ENCODE measurements at places on chromosomes 11 and 22.
A peak's percentile ranks its signal among the peaks of the same experiment; 100 is the strongest.

DNA sequence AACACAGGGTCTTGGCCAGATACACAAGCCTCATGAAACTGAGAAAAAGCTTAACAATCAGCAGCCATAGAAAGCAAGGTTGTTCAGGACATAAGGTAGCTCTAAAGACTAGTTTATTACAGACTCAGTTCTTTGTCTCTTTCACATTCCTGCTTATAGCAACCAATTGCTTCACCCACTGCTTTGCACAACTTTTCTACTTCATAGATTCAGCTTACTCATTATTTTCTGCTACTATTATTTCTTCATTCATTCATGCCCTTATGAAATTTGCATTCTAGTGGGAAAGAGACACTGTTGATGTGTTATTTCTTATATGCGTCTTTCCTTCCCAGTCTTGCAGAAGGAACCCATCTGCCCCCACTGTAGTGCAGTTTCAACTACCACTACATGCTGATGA lies 4.7 kb downstream of the CCDC34 start:
- DNase-seq, result no peak

GRCh38 chr22:27242474-27242873 lies 559.1 kb downstream of the MN1 start:
- DNase-seq, result no peak

GRCh38 chr22:23053912-23054530 lies 16.3 kb upstream of the GNAZ start:
- no peak for DNase-seq

GRCh38 chr11:86740628-86741483 lies 59.5 kb upstream of the PRSS23 start:
- DNase-seq, result peak; percentile 45

- peak; percentile 78 for DNase-seq
Measured at GRCh38 chr22:40509401-40510134, 127.0 kb downstream of the MRTFA start.

DNA sequence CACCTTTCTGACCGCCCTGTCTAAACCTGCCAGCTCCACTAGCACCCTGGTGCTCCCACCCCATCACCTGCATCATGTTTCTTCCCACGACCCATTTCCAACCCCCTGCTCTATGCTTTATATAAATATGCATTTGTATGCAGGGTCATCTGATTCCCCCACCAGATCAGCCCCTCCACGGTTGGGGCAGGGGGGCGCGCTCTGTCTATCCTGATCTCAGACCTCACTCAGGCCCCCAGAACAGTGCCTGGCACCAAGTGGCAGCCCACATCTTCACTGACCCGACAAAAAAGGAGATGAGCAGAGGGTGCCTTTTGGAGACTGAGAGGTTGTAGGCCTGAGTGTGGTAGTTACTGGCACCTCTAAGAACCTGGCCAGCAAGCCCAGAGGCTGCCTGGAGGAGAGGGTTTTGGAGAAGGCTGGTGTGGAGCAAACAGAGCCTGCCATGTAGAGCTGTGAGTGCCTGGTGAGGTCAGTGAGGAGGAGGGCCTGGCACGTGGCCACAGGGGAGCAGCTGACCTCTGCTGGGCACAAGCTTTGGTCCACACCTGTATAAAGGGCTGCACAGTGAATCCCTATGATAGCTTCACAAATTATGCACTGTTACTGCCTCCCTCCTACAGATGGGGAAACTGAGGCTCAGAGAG lies 86.3 kb upstream of the RTL6 start:
- DNase-seq, result no peak

DNA sequence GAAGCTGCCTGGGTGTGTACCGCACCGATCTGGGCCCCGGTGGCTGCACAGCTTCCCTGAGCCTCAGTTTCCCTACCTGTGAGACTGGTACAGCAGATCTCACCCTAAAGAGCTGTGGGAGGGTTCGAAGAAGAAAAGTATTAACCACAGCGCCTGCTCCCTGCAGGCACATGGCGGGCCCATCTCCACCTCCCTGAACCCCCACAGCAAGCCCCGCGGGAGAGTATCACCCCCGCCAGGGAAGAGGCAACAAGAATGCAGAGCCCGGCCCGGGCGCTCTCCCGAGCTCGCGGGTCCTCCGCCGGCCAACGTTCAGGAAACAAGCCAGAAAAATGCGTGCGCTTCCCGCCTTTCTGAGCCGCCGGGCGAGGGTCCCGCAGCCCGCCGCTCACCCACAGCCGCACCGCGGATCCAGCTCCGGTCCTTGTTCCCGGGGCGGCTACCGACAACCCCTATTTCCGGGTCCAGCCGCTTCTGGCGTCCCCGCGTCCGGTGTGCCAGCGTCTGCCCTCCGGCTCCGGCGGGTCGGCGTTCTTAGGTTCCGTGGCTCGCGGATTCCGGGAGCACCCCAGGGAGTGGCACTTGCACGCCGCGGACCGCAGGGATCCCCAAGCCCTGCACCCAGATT lies at the start of gene TOP3B:
Gene TOP3B, minus strand, starts transcription at position 450 of the 628 bp plus-strand sequence. CDS start 7,078 bp downstream, outside the sequence.
- peak; percentile 78 for DNase-seq
